Dorsolateral prefrontal cortex (tissue), 122 donors: ENCODE measurements at places on chromosomes 12 and 14.
A peak's percentile ranks its signal among the peaks of the same experiment; 100 is the strongest.

- no peak for DNase-seq
Observed at GRCh38 chr14:104460791-104461651, 118.5 kb upstream of the C14orf180 start.

DNA sequence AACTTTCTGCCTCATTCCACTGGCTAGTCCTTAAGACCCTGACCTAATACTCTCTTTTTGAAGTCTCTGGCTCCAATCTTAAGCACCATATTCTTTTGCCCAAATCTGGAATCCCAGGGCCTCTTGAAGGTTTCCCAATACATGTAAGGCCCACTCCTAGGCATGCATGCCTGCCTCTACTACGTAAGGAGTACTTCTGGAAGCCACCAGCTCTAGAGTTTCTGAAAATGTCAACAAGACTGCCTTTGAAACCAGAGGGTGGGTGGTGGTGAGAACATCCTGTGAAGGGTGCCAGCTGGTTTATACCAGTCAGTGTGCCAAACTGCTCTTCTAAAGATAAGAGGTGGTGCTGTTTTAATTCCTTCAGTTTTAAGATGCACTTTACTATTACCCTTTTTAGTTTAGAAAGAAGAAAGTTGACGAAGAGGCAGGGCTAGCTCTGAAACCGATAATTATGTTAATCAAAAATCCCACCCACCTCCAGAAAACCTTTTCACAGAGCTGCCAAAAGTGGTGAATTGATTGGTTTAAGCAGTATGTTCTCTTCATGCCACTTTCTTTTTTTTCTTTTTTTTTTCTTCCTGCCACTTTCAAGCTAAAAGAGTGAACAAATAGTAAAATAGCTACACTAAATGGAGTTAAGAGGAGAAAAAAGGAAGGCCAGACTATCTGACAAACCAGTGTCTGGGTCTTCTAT lies 8.7 kb upstream of the WDR89 start:
- DNase-seq = no peak

DNA sequence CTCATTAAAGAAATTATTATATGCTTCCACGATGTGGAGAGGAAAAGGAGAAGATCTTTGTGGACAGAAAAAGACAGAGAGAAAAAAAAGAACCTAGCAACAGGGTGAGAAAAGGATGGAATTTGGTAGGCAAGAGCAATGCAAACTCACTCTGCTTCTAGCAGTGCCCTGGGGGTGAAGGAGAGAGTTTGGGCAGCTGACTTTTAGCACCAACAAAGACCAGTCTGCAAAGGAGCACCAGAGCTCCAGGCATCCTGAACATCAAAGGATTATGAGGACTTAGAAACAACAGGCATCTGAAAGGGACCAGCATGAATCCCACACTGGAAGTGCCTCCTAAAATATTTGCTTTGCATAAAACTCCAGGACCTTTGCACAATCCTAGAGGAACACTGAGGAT lies 32.8 kb upstream of the RERG start:
- DNase-seq = no peak

- no peak for DNase-seq
Observed at GRCh38 chr12:26963413-26963812, 25.1 kb downstream of the FGFR1OP2 start.

GRCh38 chr14:54783660-54784015 lies 119.0 kb downstream of the GCH1 start:
- no peak for DNase-seq

DNA sequence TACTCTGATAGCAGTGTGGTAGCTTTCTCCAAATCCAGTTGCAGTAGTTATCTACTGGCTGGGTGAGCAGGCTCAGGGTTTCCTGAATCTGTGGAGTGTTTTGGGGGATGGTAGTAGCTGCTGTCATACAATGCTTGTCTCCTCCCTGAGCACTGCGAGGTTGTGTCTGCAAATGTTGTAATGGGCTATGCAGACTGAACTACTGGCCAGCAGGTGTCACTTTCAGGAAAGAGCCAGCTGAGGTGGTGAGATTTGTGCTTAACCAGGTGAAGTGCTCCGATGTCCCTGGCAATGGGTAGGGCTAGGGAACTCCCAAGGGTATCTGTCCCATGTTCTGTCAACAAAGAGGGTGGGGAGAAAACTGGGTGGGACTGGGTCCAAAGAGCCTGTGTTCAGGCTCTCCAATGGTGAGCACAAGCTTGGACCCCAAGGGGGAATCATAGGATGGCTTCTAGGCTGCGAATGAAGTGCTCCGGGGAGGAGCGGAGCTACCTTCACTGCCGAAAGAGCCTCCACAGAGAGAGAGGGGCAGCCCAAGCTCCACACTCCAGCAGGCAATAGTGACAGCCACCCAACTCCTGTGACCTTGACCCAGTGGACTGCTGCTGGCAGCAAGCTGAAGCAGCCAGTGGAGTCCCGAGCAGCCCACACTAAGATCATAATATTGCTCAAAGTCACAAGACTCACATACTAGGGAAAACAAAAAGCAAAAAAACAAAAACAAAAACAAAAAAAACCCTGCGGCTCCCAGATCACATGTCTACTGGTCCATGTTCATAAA lies 1324.0 kb upstream of the USP15 start:
- no peak for DNase-seq

DNA sequence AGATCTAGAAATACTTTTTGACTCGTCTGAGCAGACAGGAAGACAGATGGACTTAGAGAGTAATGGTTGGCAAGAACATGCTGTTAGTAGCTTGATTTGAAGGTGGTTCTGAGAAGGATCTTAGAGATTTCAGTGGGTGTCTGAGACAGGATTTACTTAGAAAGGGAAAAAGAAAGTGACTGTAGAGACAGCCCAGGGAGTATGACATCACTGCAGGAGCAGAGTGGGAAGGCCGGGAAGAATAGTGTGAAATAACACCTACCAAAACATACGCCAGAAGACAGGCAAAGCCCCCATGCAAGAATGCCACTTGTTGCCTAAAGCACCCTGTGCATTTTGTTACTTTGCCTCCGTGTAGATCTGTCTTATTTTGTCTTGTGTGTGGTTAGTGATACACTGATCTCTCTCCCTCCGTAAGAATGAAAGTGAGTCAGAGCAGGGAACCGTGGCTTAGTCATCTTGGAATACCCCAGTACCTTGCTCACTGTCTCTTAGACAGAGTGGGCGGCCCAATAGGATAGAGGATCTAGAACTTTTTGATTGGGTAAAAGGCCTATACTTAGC lies 161.3 kb upstream of the IFNG-AS1 start:
- DNase-seq = no peak

DNA sequence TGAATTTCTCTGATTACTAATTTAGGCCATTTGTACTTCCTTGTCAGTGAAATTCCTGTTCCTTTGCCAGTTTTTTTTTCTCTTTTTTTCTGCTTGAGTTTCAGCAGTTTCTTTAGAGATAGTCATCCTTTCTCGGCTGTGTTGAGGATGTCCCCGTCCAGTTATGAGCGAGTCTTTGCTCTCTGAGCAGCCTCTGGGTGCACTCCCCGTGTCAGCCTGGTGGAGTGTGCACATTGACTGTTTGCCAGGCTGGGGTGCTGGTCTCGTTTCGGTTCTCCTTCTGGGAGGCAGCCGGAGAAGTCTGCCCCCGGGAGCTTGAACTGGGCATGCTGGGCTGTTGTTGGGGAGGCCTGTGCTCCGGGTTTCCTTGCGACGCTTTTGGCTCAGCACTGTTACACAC lies 3.0 kb downstream of the PACS2 start:
- DNase-seq = peak; percentile 68
